ENCODE measurements at places on chromosomes 7 and 10.

DNA sequence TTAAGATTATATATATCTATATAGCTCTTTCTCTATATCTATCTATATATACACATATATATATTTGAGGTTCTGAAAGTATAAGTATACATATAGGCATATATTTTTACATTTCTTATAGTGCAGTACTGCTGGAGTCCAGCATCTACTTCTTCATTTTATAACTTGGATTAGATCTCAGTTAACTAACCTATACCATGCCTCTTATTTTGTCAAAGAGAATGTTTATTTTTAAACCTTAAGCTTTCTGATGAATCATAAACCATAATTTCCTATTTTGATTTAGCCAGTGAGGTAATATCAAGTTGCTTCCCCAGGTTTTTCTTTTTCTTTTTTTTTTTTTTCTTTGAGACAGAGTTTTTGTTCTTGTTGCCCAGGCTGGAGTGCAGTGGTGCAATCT lies 8.1 kb downstream of the ZNF32 start:
- DNase-seq = no peak

- DNase-seq = no peak
Measured at GRCh38 chr7:22270371-22270770, 86.6 kb downstream of the RAPGEF5 start.

DNA sequence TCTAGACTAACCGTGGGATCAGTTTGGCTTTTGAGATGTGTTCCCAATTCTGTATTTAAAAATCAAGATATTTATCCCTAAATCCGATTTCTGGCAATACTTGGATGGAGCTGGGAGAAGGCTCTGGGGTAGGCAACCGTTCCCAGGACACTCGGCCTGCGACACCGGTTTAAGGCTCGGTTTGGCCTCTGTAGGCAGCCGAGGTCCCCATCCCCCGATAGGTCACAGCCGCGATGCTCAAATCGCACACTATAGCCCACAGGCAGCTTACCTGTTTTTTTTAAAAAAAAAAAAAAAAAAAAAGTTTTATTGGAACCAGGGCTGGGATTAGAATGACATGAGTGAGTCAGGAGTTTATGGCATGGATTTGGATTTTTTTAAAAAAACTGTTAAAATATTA lies 729 bp upstream of the TAF3 start:
- DNase-seq = no peak

DNA sequence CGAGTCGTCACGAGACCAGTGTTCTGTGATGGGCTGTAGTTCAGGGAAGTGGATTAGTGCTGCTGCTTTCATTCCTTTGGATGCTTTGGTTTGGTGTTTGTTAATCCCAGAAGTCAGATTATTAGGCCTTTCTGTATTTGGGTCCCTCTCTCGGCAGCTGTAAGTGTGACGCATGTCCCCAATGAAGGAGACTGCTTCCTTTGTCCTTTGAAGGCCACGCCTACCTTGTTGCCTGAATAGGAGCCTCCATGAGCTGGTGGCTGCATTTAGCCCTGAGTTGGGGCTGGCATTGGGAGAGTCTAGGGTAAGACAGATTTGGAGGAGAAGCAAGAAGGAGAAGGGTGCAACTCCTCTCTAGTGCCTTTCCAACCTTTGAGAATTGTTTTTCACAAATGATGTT lies 34.5 kb downstream of the DOCK1 start:
- no peak for DNase-seq

DNA sequence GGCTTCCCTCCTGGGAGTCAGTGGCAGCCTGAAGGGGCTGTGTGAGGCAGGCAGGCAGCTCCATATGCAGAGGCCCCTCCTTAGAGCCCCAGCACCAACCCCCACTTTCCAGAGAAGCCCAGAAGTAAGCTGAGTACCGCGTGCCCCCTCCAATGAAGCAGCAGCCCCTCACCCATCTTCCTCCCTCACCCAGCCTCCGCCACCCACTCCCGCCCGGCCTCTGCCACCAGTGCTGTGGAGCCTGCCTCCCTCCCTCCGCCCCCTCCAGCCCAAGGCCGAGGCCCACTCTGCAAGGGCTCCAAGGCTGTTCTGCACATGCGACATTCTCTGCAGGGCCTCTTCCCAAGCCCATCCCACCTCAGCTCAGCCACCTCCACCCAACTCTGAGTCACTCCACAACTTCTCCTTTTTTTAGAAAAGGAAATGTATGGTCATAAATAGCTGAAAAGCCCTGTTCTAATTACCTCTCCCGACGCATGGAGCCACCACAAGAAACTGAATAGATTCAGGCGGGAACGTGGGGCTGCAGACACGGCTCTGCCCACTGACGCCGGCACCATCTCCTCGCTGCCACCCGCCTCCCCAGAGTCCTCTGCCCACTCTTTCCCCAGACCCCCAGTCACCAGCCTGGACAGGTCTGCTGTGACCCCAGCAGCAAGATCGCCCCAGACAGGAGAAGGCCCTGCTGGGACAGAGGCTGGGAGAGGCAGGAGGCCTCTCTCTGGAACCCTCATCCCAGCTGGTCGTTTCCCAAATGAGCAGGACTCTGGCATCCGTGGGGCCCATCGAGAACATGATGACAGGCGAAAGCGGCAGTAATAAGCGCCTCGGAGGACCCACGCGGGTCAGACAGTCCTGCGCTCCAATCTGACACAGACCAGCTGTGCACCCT lies 213.9 kb downstream of the MAD1L1 start:
- no peak for DNase-seq

DNA sequence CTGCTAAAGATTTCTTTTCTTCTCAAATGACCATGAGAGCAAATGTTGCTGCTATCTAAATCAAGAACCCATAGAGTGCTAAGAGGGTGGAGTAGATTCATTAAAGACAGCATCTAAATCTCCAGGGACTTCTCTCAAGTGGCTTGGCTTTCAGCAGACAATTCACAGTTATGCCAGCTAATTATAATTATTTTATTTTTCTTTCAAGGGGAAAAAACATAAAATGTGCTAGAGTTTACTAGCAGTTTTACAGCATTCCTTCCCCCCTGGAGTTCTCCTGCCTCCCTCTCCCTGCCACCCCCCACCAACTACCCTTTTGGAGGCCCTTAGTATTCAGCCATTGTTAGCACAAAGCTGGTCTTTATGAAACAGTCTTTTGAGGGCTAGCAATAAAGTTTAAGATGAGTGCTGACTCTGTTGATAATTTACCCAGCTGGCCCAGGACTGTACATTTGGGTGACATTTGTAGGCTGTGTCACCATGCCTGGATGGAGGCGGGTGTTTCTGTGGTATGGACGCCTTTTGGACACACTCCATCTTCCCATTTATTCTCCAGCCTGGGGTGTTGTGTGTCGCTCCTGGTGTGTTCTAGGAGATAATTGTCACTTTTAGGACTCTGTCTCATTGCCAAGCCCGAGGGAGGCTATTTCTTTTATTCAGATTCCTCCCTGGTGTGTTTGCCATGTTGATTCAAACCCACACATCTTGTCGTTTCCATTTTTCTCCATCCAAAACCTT lies 160.2 kb downstream of the CREB5 start:
- DNase-seq = no peak

DNA sequence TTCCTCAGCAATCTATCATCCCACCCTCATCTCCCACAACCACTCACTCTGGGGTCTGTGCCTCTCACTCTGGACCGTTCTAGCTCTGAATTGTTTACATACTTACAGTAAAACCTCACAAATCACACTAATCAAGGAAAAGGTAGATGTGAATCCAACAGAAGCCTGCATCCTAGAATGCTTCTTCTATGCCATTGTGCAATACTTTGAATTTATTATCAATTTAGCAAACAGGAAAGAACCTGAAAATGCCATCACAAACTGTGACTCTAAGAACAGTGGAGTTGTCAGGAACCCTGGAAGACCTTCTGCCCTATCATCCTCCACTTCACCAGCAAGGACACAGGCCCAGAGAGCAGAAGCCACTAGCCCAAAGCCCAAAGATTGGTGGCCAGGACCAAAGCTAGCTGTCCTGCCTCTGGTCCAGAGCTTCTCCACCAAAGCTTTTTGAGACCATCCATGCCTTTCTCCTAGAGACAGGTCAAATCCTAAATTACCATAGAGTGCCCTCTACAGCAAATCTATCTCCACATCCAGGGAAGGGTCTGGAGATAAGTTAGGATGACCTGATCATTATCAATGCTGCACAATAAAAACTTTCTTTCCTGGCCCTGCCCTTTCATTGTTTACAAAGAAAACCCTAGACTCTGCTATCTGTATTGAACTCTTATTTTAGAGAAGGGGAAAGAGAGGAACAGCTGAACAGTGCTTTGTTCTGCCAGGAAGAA lies 2.4 kb downstream of the SORBS1 start:
- no peak for DNase-seq

GRCh38 chr7:108770981-108771745 lies 201.5 kb downstream of the DNAJB9 start:
- DNase-seq = no peak
